Fibroblast of upper back skin (primary cell): ENCODE measurements at places on chromosomes 16 and 17.

GRCh38 chr16:74607310-74607961, 522 bp upstream of the GLG1 start:
- DNase-seq, result no peak

DNA sequence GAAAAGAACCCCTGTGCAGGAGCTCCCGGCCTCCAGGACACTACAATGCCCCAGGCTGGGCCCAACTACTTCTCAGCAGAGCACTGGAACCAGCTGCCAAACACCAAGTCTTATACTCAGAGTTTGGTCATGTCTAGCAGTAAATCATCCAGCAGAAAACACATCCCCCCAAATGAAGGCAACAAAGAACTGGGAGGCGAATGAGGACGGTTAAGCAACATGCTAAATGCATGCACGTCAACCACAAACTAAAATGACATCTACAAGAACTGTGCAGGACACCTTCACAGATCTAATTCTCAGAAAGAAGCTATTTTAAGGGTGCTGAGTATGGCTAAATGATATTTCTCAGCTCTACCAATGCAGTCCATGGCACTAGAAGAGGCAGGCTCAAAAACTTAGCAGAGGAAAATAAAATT, 7.6 kb upstream of the IRX5 start:
- peak; percentile 36 for DNase-seq

DNA sequence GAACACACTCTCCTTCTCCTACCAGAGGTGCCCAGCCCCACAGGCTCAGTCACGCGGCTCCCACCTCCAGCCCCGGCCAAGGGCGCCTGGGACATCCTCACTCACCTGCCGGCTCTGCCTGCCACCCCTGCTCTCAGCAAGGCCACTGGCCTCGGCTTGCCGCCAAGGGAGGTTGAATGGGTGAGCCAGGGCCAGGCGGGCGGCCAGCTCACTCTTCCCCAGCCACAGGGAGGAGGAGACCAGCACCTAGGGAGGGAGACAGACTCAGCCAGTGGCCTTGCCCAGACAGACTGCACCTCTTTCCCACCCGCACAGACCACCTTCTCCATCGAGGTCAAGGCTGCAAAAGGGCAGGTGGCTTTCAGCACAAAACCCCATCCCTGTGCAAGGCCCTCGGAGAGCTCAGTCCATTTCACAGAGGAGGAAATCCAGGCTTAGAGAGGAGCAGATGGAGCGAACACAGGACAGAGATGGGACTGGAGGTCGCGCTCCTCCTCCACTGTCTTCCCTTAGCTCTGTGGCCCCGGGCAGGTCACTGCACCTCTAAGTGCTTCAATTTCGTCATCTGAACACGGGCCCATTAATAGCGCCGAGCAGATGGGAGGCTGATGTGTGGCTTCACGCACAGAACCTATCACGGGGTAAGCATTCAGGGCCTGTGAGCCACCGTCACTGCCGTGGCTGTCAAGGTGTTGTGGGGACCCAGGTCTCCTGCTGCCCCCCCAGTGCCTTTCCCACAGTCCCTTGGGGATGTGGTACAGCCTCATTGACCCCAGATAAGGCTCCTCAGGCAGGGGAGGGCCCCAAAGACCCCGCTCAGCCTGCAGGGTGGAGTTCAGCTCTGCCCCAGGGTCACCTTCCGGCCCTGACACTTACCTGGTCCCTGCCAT, 56.1 kb downstream of the RMI2 start:
- DNase-seq, result no peak

- no peak for DNase-seq
Observed at GRCh38 chr17:57838857-57839570, 10.8 kb downstream of the MRPS23 start.

DNA sequence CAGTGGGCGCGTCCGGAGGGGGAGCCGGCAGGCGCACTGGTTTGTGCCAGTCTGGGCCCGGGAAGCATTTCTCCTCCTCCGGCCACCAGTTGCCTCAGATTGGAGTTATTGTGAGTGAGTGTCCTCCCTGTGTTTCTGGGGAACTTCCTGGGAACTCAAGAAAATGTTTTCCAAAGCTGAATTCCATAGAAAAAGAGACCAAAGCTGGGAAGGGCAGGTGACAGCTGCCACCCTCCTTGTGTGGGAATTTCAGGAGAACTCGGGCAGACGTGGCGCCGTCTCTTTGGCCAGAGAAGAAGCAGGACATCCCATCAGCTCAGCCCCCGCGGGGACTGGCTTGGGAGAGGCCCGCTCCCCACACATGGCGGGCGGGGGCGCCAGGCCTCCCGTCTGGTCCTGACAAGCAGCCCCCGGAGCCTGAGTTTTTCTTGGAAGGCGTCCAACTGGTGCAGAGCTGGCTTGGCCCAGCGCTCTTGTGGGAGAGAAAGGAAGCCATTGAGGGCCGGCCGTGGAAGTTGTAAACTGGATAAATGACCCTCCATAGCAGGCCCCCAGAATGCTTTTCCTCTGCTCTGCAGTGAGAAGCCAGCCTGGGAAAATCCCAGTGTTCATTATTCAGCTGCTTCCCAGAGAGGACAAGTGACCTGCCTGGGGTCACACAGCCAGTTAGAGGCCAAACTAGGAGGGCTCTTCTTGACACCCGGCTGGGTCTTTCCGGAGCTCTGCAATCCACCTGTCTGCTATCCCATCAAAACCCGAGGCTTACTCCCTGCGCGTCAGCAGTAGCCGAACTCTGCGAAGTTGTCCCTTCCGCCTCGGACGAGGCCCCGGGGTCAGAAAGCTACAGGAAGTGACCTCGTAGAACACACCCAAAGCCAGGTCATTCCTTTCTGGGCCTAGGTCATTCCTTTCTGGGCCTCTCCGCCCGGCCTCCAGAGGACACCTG, 39.2 kb upstream of the GSE1 start:
- DNase-seq, result peak; percentile 72

DNA sequence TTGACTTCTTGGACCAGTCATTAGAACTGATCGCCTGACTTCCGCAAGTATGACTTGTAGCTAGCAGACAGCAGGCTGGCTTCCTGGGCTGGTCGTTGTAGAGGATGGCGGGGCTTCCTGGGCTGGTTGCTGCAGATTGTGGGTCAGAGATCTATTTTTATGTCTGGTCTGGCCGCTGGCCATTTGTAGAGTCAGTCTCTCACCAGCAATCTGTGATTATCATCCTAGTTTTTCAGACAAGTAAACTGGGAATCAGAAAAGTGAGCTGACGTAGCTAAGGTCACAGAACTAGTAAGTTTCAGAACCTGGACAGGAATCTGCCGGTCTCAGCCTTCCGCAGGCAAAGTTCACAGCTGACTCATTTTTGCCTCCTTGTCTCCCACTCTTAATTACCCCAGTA, 19.1 kb downstream of the GPR142 start:
- DNase-seq, result peak; percentile 9

- no peak for DNase-seq
Observed at GRCh38 chr16:67664871-67665270, 1.7 kb downstream of the ENKD1 start.

- DNase-seq, result no peak
Observed at GRCh38 chr16:27982184-27982583, 81.3 kb downstream of the GSG1L start.

DNA sequence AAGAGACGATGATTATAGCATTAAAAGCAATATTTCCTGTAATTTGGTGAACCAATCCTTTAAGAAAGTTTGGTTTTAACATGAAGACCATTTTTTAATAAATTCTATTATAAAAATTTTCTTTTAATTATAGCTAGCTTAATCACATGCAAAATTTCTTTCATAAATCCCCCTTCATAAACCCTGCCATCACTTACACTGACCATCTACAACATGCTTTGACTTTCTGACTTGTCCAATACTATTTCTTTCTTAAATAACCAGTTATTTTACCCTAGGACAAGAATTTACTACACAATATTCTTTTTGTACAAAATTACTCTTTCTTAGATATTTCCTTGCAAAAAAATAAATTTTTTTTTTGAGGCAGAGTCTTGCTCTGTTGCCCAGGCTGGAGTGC, 1334.8 kb downstream of the CDH11 start:
- DNase-seq, result no peak

- DNase-seq, result no peak
Observed at GRCh38 chr16:67040166-67040565, 11.2 kb downstream of the CBFB start.

DNA sequence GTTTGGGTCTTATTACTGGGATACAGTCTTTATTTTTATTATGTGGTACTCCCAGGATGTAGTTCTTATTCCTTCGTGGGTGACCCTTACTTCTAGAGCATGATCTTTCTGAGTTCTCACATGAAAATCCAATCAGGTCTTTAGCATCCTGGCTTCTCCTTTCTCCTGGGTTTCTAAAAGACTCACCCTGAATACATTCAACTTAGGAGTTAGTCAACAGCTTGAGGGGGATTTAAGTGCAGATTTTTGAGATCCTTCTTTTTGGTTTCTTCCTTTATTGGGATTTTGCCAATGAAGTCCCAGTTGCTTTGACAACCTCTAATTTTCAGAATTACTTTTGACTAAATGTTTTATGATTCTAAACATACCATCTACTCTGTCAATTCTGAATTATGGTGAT, 68.2 kb downstream of the SIAH1 start:
- DNase-seq, result peak; percentile 31

GRCh38 chr17:77248216-77249114, 107.7 kb downstream of the SEC14L1 start:
- no peak for DNase-seq

- DNase-seq, result no peak
Observed at GRCh38 chr16:54694651-54695050, 236.0 kb upstream of the IRX5 start.

DNA sequence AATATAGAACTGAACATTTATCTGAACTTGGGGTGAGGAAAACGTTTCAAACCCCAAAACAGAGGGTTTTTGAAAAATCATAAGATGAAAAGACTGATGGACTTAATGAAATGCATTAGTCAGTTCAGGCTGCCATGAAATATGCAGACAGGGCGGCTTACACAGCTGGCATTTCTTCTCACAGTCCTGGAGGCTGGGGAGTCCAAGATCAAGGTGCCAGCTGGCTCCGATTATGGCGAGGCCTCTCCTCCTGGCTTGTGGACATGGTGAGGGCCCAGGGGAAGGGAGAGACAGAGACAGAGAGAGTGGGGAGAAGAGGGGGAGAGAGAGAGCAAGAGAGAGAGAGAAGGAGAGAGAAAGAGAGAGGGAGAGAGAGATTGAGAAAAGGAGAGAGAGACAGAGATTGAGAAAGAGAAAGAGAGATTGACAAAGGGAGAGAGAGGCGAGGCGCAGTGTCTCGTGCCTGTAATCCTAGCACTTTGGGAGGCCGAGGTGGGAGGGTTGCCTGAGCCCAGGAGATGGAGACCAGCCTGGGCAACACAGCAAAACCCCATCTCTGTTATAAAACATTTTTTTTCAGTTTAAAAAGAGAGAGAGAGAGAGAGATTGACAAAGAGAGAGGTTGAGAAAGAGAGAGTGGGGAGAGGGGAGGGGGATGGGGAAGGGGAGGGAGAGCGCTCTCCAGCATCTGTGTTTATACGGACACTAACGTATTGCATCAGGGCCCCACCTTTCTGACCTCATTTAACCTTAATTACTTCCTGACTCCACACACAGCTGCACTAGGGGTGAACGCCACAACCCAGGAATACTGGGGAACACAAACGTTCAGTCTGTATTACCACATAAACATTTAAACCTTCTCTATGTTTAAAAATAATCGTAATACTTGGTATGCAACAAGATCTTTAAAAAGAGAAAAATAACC, 24.6 kb upstream of the RPH3AL start:
- peak; percentile 66 for DNase-seq

DNA sequence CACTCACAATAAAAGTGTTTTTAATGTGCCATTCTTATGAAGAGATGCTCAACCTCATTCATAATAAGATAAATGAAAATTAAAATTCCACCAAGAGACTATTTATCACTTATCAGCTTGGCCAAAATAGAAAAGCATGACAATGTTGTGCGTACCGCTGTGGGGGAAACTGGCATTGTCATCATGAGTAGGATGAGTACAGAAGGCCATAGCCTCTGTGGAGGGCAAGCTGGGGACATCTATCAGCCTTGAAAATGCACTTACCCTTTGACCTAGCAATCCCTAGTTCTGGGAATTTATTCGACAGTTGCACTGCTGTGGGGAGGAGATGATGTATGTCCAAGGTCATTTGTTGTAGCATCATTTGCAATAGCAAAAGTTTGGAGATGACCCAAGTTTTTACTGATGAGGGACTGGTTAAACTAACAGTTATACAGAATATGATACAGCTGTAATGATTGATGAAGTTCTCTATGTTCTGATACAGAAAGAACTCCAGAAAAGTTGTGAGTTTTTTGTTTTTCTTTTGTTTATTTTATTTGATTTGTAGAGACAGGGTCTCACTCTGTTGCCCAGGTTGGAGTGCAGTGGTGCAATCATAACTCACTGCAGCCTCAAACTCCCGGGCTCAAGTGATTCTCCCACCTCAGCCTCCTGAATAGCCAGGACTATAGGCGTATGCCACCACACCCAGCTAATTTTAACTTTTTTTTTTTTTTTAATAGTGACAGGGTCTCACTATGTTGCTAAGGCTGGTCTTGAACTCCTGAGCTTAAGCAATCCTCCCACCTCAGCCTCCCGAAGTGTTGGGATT, 13.7 kb upstream of the PRKCB start:
- DNase-seq, result no peak
